MCF 10A (cell line): ENCODE measurements at places on chromosomes 6 and 20.

DNA sequence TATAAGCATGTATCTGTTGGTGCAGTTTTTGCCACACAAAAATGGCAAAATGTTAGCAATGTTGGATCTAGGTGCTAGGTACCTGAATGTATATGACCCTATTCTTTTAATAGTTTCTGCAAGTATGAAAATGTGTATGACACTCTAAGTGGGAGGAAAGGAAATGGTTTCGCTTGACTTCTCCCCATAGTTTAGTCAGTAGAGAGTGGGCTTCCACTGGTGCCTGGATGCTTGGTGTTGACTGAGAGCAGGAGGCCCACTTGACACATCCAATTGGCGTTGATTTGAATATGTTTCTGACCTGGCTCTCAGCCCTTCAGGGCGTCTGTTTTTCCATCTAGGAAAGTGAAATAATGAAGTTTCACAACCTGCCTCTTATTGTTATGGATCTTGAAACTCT lies 41.8 kb upstream of the GABRR1 start:
- H3K36me3 ChIP-seq, result no peaks in the 10 kb centered on the region
- H3K4me3 ChIP-seq, result no peak overlapping the region
- H3K27me3 ChIP-seq, result peaks cover 8% of the 10 kb centered on the region
- no peaks in the 10 kb centered on the region for H3K4me1 ChIP-seq
- DNase-seq, result no peak

- H3K27me3 ChIP-seq, result peaks cover 76% of the 10 kb centered on the region
- no peak overlapping the region for H3K27ac ChIP-seq
- no peak overlapping the region for H3K4me3 ChIP-seq
- H3K4me1 ChIP-seq, result no peaks in the 10 kb centered on the region
Measured at GRCh38 chr6:93394471-93394870, 24.9 kb downstream of the EPHA7 start.

GRCh38 chr6:146253691-146254090 lies 224.8 kb downstream of the GRM1 start:
- H3K4me1 ChIP-seq, result peaks cover 5% of the 10 kb centered on the region
- H3K27ac ChIP-seq, result no peak overlapping the region
- H3K27me3 ChIP-seq, result no peaks in the 10 kb centered on the region
- no peak for DNase-seq
- H3K36me3 ChIP-seq, result no peaks in the 10 kb centered on the region

DNA sequence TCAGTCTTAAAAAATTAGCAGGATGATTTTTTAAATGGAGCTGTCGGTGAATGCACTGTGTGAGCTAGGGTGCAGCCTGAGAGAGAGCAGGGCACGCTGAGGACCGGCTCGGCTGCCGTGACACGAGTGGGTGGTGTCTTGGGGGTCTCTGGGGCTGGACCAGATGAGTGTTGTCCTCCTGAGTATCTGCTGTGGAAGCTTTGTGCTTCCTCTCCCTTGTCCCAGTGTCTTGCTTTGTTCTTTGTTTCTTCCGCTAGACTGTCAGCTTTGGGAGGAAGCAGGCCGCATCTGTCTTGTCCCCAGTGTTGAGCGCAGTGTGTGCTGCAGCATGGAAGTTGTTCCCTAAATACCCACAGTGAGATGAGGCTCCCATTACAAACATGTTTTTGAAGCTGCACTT lies 89.4 kb downstream of the RTN4IP1 start:
- H3K4me1 ChIP-seq, result peaks cover 21% of the 10 kb centered on the region
- no peak overlapping the region for H3K27ac ChIP-seq
- H3K4me3 ChIP-seq, result no peak overlapping the region

DNA sequence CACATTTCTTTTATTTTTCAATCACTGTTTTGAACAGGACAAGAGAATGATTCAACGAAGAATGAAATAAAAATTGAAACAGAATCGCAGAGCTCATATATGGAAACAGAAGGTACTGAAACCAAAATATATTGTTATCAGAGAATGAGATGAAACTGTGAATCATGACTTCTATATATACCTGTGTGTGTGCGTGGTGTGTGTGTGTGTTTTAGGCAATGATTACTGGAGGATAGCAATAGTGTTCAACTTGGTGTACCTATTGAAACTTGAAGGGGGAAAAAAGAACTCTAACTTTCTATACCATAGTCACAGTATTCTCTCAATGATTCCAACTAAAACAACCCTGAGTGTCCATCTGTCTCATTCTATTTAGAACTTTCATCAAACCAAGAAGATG lies 586.6 kb downstream of the KIF16B start:
- H3K27ac ChIP-seq, result no peak overlapping the region
- H3K4me1 ChIP-seq, result no peaks in the 10 kb centered on the region
- H3K27me3 ChIP-seq, result no peaks in the 10 kb centered on the region
- no peaks in the 10 kb centered on the region for H3K36me3 ChIP-seq

DNA sequence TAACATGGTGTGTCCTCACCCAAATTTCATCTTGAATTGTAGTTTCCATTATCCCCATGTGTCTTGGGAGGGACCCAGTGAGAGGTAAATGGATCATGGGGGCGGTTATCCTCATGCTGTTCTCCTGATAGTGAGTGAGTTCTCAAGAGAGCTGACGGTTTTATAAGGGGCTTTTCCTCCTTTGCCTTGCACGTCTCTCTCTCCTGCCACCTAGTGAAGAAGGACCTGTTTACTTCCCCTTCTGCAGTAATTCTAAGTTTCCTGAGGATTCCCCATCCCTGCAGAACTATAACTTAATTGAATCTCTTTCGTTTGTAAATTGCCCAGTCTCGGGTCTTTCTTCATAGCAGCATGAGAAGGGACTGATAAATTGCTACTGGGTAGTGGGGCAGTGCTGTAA lies 789.3 kb downstream of the FRK start:
- H3K27me3 ChIP-seq, result peaks cover 11% of the 10 kb centered on the region
- no peaks in the 10 kb centered on the region for H3K36me3 ChIP-seq
- no peak overlapping the region for H3K4me3 ChIP-seq
- no peak overlapping the region for H3K27ac ChIP-seq
- no peaks in the 10 kb centered on the region for H3K4me1 ChIP-seq
- no peak for DNase-seq

DNA sequence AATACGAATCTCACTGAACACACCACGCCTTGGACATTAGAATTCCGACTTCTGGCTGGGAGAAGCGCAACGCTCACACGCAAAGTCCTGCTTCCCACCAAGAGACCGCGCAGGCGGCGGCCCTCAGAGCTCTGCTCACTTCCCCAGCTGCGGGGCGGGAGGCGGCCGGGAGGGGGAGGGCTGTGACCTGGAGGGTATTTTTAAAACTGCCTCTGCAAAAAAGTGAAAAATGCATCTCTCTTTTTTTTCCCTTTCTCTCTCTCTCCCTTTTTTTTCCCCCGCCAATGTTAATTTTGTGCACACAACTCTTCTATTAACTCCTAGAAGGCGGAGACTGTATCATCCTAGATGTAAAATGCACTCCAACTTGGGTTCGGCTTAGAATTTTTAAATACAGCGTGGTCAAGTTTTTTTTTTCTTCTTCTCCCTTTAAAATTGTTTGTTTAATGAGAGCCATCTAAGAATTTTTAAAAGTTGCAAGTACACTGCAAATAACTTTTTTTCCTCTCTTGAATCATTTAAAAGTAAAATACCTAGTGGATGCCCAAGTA lies 66.4 kb downstream of the STX11 start:
- H3K4me3 ChIP-seq, result peak overlapping the region; percentile 83
- peaks cover 20% of the 10 kb centered on the region for H3K36me3 ChIP-seq
- H3K27ac ChIP-seq, result peak overlapping the region; percentile 84
- no peak for DNase-seq
- no peaks in the 10 kb centered on the region for H3K27me3 ChIP-seq
- peaks cover 9% of the 10 kb centered on the region for H3K4me1 ChIP-seq

- no peaks in the 10 kb centered on the region for H3K36me3 ChIP-seq
- H3K27me3 ChIP-seq, result no peaks in the 10 kb centered on the region
- H3K4me1 ChIP-seq, result no peaks in the 10 kb centered on the region
- no peak overlapping the region for H3K4me3 ChIP-seq
- H3K27ac ChIP-seq, result no peak overlapping the region
- no peak for DNase-seq
Measured at GRCh38 chr6:134230087-134230700, 87.7 kb downstream of the SGK1 start.

DNA sequence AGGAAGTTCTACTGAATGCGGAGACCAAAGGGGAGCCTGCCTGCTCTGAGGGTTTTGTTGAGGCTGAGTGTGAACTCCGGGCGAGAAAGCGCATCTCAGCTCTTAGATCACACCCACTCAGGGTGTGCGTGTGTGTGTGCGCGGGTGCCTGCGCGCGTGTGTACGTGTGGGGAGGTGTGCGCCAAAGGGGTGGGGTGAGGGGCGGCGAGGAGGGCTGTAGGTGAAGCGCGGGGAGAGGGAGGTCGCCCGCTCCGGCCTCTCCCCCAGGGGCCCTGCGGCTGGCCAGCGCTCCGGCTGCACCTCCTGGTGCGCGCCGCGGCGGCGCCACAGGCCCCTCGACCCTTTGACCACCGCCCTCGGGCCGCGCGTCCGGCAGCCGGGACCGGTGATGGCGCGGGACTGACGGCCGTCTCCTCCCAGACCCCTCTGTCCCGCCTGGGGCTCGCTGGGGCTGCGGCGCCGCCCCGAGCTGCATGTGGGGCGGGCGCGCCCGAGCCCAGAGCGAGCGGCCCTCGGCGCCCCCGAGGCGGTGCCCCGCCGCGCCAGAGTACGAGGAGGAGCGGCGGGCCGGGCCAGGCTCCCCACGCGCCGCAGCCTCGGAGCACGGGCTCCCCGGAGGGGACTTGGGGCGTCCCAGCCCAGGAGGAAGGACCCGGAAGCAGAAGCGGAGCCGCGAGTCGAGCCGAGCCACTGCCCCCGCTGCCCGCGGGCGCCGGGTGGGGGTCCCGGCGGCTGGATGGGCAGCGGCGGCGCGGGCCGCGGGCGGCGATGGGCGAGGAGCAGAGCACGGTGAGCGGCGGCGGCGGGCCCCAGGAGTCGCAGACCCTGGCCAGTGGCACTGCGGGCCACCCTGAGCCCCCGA lies at the start of gene RNF217:
Gene RNF217 (plus strand): TSS at position 661 of the 862 bp plus-strand sequence. CDS start 108 bp downstream, at position 769.
- H3K4me3 ChIP-seq, result peak within 1 kb of the TSS; percentile 81
- H3K27ac ChIP-seq, result peak within 1 kb of the TSS; percentile 86
- peaks cover 37% of the 10 kb centered on the region for H3K4me1 ChIP-seq
- no peaks in the 10 kb centered on the region for H3K27me3 ChIP-seq
- H3K36me3 ChIP-seq, result peaks cover 12% of the 10 kb centered on the region

DNA sequence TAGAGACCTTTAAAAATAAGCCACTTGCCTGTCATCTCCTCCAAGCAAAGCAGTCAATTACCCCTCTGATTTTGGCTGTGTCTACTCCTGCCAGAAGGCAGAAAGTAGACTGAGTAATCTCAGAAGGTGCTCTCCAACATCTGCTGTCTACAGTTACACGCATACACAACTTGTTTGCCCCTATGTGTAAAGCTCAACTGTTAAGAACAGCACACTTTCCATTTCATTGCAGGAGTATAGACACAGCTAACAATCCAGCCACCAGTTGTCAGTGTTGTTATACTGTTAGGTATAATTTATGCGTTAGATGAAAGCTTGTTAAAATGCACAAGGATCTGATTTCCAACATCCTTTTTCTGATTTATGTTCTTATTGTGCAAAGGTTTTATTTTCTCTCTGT lies 88.2 kb downstream of the SAMD3 start:
- H3K4me1 ChIP-seq, result no peaks in the 10 kb centered on the region
- H3K4me3 ChIP-seq, result no peak overlapping the region
- no peak overlapping the region for H3K27ac ChIP-seq
- no peaks in the 10 kb centered on the region for H3K27me3 ChIP-seq
- H3K36me3 ChIP-seq, result peaks cover 4% of the 10 kb centered on the region

- H3K4me3 ChIP-seq, result no peak overlapping the region
- peaks cover 30% of the 10 kb centered on the region for H3K4me1 ChIP-seq
- no peaks in the 10 kb centered on the region for H3K36me3 ChIP-seq
- H3K27ac ChIP-seq, result peak overlapping the region; percentile 47
- peak; percentile 88 for DNase-seq
Measured at GRCh38 chr6:136066005-136066404, 184.1 kb downstream of the MTFR2 start.

- no peak overlapping the region for H3K27ac ChIP-seq
- no peak for DNase-seq
- no peaks in the 10 kb centered on the region for H3K36me3 ChIP-seq
- no peak overlapping the region for H3K4me3 ChIP-seq
Measured at GRCh38 chr20:46267108-46268105, 40.9 kb downstream of the CDH22 start.

- H3K27me3 ChIP-seq, result peaks cover 24% of the 10 kb centered on the region
- H3K4me3 ChIP-seq, result no peak overlapping the region
- peaks cover 6% of the 10 kb centered on the region for H3K36me3 ChIP-seq
- H3K4me1 ChIP-seq, result no peaks in the 10 kb centered on the region
- no peak overlapping the region for H3K27ac ChIP-seq
- no peak for DNase-seq
Measured at GRCh38 chr20:51495291-51495690, 47.2 kb downstream of the NFATC2 start.

DNA sequence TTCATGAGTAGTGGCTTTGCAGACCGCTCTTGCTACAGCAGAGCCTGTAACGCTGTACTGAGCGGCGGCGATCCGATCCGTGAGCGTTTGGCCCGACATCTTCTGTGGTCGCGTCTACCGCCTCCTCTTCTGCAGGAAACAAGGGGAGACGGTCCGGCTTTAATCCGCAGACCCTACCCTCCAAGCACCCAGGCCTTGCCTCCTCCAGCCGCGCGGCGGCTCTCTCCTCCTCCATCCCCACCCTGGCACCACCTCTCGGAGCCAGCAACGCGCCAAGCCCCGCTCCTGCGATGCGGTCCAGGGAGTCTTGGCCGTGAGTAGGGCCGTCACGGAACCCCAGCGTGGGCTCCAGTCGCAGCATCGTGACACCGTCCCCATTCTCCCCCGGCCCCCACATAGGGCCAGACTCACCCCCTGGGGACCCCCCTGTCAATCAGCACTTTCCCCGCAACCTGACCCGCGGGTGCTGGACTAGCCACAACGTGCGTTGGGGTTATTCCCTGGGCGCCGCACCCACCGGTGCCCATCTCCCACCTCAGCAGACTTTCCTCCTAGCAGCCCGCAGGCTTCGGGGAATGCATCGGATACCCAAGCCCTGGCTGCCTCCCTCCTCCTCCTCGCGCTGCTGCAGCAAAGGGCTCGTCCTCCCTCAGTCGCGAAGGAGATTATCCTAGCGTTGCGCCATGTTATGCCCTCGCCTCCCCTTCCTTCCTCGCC lies 914 bp downstream of the SNAP91 start:
- no peak for DNase-seq
- H3K27ac ChIP-seq, result no peak overlapping the region
- no peak overlapping the region for H3K4me3 ChIP-seq
- H3K36me3 ChIP-seq, result no peaks in the 10 kb centered on the region
- H3K27me3 ChIP-seq, result peaks cover 48% of the 10 kb centered on the region

GRCh38 chr6:157229132-157229618 lies 94.1 kb downstream of the TMEM242 start:
- peaks cover under 1% of the 10 kb centered on the region for H3K27me3 ChIP-seq
- no peak overlapping the region for H3K4me3 ChIP-seq
- no peaks in the 10 kb centered on the region for H3K4me1 ChIP-seq
- no peaks in the 10 kb centered on the region for H3K36me3 ChIP-seq
- no peak for DNase-seq

- DNase-seq, result no peak
- no peaks in the 10 kb centered on the region for H3K4me1 ChIP-seq
- H3K4me3 ChIP-seq, result no peak overlapping the region
- no peaks in the 10 kb centered on the region for H3K36me3 ChIP-seq
- no peaks in the 10 kb centered on the region for H3K27me3 ChIP-seq
- H3K27ac ChIP-seq, result no peak overlapping the region
Measured at GRCh38 chr6:164455835-164456234, 853.6 kb downstream of the C6orf118 start.

GRCh38 chr6:12457094-12457493 lies 166.9 kb downstream of the EDN1 start:
- DNase-seq, result no peak
- H3K27me3 ChIP-seq, result no peaks in the 10 kb centered on the region
- no peak overlapping the region for H3K27ac ChIP-seq
- no peak overlapping the region for H3K4me3 ChIP-seq
- H3K4me1 ChIP-seq, result peaks cover 6% of the 10 kb centered on the region
- H3K36me3 ChIP-seq, result no peaks in the 10 kb centered on the region

GRCh38 chr6:144379356-144379755 lies 94.2 kb downstream of the UTRN start:
- no peak overlapping the region for H3K4me3 ChIP-seq
- H3K27ac ChIP-seq, result no peak overlapping the region
- no peaks in the 10 kb centered on the region for H3K27me3 ChIP-seq
- no peak for DNase-seq
- H3K4me1 ChIP-seq, result peaks cover 22% of the 10 kb centered on the region
